ENCODE measurements at places on chromosomes 7 and 10.

DNA sequence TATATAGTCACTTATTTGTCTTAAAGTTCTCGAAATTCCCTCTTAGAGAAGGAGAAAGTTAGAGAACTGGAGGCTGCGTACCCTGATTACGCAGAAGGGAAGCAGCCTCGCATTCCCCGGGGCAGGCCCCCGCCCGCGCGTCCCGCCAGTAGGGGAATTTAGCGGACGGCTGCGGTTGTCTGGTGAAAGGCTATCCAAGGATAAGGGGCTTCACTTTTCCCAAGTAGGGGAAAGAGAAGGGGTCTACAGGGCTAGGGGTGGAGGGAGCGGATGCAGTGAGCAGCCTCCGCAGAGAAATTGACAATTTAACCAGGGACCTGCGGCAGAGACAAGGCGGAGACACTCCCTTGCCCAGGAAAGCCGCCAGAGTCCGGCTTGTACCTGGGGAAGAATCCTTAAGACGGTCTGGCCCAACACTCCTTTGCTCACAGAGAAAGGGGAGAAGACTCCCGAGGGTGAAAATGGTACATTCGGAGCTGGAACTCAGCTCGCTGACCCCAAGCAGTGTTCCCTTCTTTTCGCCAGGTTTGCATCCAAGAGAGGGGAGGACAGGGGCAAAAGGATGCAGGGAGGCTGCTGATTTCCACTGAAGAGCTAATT, 994 bp upstream of the MAGI2 start:
- DNase-seq = peak; percentile 59

DNA sequence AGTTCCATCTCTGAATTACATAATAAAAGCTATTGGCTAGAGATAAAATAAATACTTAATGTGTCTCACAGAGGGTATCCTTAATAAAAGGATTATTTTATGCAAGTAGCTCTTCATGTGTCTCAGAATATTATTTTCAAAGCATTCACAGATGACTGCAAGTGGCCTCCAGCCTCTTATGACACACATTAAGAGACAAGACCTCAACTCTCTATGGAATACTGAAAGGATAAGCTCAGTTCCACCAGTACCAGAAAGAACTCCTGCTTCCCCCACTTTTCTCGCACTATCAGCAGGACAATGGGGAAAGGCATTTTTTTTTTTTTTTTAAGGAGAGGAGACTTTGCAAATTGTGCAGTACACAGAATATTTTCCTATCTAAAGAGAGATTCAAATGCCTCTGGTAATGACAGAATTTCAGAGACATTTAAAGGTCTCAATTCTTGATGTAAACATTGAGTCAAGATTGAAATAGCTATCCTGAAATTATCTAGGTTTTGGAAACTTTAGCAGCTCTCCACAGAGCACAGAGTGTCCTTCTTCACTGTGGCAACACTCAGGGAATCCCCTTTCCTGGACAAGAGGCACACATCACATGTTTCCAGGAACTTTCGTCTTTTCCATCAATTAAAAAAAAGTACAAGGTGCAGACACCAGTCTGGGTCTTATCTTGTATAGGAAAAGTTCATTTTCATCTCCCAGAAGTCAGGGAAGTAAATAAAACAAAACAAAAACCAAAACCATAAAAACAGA, 122.0 kb upstream of the ANK3 start:
- DNase-seq = no peak

GRCh38 chr7:140478246-140479061, 851 bp downstream of the MKRN1 start:
- peak; percentile 58 for DNase-seq

GRCh38 chr7:55120501-55121198, 101.8 kb downstream of the EGFR start:
- DNase-seq = no peak

DNA sequence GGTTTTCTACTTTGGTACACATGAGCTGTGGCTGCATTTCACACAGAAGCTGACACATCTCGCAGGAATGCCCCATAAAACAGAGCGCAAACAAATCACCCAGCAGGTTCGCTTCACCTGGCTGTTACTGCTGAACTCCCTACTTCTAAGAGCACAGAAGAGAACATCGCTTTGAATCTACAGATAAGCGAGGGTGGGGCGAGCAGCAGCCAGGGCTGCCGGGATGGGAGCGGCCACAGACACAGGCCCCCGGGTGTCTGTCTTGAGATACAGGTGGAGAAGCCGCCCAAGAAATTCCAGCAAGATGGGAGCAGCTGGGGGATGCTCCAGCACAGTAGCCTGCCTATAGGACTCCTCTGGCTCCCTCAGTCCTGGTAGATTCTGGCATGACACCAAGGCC, 27.4 kb downstream of the OGDHL start:
- DNase-seq = no peak

GRCh38 chr10:64206409-64206808, 685.2 kb downstream of the REEP3 start:
- DNase-seq = no peak

- DNase-seq = no peak
These were observed 105.0 kb upstream of the C1QL3 start for GRCh38 chr10:16626697-16627096.

DNA sequence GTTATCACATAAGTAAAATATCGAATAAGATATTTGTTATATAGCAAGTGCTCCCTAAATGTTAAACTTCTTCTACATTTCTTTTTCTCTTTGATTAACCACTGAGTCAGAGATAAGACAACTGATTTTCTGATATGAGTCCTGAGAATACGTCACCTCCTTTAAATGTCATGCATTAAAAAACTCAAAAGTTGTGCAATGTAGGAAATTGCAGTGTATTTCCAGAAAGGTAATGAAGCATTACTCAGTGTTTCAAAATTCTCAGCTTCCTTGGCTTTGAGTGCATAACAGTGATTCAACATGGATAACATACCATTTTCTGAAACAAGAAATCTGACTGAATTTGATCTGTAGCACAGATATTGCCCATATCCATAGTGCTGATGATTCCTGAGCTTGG, 155.8 kb downstream of the BMPER start:
- no peak for DNase-seq

- no peak for DNase-seq
These were observed 18.7 kb downstream of the PLXNA4 start for GRCh38 chr7:132557489-132558044.

DNA sequence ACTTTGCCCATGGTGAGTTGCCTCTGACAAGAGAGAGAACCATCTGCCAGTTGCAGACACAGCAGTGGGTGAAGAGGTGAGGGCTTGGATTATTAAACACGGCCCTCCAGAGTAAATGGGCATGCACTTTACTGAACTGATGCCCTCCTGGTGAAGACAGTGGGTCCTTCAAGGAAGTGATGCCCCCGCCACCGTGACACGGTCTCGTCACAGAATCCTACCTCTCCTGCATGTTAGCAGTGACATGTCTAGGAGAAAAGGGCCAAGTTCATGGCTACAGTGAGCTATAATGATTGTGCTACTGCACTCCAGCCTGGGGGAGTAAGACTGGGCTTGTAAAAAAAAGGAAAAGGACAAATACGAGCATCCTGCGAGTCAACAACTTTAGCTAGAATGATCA, 2.4 kb downstream of the BNIP3 start:
- no peak for DNase-seq

DNA sequence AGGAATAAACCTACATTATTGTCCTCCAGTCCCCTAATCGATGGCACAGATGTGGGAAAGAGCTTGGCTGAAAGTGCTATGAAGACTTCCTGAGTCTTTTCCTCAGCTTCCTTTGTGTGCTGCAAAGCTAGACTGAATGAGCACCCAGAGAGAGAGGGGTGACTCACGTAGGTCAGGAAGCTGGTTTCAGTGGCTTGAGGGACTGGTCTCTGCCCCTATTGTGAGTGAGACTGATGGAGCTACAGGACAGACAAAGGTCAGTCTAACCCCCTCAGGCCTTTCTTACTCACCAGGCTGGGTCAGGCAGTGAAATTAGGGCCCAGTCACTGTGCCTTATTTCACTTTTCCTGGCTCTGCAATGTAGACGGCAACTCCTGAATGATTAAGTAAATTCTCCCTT, 171.1 kb upstream of the GRB10 start:
- no peak for DNase-seq

DNA sequence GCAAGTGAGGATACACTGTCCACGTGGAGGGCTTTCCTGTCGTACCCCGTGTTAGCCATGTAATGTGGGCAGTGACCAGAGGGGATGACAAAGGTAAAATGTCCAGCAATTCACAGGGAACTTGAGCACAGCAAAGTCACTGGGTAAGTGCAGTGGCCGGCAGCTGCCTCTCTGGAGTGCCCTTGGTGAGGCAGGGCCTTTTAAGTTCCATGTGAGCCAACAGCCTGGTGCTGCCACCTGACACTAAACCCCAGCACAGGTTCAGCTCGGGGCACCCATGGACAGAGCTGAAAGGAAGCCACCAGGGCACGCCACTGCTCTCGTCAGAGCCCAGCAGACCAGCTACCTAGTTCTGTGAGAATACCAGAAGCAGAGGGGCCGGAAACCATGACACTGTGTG, 168.3 kb downstream of the PRKAG2 start:
- DNase-seq = no peak

DNA sequence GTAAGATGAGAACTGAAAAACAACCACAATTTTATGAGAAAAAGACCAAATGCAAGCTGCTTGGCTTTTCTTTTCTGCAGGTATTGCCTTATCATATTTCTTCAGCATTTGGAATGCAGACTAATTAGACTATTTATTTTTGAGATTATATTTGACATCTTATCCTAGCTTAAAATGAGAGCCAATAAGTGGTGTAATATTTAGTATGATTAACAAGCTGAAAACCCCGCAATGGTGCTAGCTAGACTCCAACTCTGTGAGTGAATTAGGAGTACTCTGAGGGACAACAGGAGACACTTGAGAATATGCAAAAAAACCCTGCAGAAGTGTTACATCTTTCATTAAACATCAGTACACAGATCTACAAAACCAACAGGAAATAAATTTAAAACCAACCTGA, 180.3 kb upstream of the MEOX2 start:
- DNase-seq = no peak

DNA sequence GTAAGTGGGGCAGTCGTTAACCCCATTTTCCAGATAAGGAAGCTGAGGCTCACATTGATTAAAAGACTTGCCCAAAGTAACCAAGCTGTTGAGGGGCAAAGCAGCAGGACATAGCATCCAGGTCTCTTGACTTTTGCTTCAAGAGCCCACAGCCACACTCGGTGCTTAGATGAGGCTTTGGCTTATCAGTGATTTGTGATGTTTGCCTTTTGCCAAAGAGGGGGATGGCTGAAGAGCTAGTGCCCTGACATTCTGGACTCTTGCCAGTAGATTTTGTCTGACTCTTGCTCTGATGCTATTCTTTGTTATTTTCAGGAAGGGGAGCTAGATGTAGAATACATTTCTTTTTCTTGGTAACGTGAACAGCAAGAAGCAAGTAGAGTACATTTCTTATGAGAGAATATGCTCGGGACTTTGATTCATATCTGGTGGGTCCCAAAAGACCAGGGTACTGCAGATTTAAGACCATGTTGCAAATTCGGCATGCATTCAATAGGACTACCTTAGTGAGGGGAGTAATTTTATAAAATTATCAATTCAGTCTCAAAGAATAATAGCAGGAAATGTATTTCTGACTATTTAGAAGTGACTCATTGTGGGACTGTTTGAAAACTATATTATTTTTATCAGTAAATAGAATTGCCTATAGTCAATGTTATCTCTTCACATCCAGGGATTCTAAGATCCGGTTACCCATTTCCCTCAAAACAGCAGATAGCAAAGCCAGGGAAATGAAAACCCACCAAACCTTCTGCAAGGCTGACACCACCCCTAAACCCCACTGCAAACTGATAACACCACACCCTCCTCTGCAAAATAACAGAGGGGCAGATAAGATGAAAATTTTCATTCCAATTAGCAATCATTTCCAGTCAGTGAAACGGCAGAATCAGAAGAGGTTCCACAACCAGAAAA, 180.0 kb upstream of the BMPER start:
- DNase-seq = no peak

- no peak for DNase-seq
These were observed 3.3 kb downstream of the PRRT4 start for GRCh38 chr7:128358233-128358632.

DNA sequence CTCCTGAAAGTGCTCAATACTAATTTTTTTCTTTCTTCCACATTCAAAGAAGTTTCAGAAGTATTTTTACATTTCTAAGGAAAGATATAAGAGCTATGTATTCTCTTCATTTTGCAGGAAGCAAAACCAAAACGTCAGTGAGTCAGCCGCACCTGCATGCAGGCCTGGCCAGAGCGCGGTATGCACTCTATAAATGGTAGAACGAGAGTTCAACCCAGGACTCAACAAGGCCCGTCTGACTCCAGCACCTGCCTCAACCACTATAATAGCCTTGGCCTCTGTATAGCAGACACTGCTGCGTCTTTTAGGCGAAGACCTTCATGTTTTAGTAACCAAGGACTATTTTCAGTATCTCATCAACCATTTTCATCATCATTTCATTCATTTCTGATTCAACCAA, 113.2 kb downstream of the KMT2E start:
- DNase-seq = no peak
